ENCODE measurements at places on chromosomes 3 and 15.

GRCh38 chr3:174547801-174548435 lies 311.2 kb upstream of the NAALADL2 start:
- no peak for DNase-seq

DNA sequence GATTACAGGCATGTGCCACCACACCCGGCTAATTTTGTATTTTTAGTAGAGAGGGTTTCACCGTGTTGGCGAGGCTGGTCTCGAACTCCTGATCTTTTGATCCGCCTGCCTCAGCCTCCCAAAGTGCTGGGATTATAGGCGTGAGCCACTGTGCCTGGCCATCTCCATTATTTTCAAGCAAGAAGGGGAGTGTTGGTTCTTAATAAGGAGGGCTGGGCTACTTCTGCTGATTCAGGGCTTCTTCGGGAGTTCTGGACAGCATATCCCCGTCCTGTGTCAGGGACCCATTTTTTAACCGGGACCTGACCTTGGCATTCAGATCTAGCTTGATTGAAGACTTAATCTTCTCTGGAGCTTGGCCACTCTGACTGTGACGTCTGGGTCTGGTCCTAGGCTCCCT lies 74.1 kb upstream of the SYN2 start:
- no peak for DNase-seq

DNA sequence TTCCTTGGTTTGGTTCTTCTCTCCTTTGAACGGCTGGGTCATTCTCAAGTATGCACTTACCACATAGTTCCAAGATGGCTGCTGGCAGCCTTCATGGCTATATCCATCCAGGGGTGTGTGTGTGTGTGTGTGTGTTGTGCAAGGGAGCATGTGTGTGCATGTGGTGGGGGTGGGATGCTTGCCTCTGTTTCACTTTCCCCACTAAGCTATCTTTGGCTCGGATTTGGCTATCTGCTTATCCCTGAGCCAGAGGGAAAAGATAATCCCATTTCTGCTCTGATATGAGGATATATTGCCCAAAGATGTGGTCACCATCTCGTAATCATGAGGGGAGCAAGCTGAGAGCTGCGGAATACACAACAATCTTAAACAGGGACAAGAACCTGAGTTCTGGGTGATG lies 26.2 kb downstream of the ANAPC13 start:
- DNase-seq, result no peak

DNA sequence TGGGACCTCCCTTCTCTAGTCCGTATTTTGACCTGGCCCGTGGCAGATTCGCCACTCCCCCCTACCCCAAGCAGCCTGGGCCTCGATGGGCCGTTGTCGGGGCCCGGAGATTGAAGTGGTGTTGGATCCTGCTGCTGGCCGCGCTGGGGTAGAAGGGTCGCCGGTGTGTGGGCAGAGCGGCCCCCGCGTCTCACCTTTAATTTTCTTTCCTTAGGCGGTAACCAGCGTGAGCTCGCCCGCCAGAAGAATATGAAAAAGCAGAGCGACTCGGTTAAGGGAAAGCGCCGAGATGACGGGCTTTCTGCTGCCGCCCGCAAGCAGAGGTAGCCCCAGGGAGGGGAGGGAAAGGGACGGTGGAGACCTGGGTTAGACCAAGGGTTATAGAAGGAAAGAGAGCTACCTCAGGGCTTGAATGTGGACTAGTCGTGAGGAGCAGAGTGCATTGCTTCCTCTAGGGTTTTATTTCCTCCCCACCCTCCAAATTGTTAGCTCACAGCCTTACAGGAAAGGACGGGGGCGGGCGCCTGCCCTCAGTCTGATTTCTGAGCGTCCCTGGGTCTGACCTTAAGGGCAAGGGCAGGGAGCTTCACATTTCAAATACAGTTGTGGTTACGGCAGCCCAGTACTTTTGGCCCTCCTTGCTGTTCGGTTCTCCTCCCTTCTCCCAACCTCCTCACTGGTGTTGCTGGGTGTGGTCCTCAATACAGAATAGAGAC lies 799 bp downstream of the SERF2 start:
- DNase-seq, result no peak

DNA sequence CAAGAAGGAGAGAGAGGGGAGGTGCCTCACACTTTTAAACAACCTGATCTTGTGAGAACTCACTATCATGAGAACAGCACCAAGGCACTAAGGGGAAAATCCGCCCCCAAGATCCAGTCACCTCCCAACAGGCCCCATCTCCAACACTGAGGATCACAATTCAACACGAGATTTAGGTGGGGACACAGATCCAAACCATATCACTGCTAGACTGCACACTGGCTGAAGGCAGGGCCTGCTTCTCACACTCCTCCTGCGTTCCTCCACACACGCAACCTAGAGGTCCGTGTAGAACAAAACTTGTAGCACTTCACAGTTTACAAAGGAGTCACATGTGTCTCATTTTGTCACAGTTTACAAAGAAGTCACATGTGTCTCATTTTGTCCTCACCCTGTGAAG lies 97.8 kb downstream of the DAPK2 start:
- no peak for DNase-seq

GRCh38 chr3:54931182-54931581 lies 3.3 kb upstream of the LRTM1 start:
- DNase-seq, result no peak

- DNase-seq, result no peak
Measured at GRCh38 chr15:63072809-63073277, 30.3 kb downstream of the TPM1 start.

All from SJCRH30 (cell line).